ENCODE measurements at places on chromosomes 7 and 10.

DNA sequence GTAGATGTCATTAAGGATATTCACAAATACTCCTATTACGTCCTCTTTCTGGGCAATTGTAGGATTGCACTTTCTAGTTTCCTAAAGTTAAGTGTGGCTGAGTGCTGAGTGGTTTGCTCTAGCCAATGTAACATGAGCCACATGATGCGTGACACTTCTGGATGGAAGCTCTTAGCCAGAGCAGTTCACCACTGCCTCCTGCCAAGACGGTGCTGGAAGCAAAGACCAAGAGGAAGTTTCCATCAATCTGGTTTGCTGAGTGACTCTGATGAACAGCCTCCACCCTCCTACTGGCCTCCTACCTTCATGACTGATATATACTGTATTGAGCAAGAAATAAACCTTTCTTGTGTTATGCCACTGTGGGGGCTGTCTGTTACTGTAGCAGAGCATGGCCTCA is 318.1 kb downstream of the KCNMA1 start:
- no peak for DNase-seq

DNA sequence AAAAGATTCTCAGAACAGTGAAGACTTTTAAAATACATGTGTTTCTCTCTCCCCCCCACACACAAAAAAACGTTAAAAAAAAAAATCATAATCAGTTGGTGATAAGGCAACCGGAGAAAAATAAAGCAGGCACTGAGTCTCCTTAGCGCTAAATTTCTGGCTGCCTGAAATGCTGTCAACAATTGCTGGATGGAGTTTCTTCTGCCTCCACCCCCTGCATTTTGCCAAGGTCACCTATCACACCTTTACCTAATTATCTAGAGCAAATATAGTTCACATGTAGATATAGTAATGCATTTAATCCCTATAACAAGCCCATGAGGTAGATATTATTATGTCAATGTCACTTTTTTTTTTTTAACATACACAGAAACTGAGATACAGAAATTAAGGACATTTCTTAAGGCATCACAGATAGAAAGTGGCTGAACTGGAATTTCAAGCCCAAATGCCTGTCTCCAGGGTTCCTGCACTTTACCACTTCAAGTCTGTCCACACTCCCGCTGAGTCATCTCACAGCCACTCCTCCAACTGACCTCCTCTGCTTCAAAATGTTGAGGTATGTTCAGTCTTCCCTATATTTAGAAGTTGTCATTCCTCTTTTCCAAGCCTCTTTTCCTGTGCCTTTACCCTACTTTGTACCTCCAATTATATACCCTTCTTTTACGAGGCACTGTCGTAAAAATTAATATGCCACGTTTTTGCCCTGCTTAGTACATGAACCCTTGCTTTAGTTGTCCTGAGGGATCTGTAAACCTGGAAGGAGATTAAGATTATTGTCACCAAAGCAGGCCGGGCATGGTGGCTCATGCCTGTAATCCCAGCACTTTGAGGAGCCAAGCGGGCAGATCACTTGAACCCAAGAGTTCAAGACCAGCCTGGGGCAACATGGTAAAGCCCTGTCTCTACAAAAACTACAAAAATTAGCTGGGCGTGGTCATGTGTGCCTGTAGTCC is 72.8 kb upstream of the MPP7 start:
- no peak for DNase-seq

DNA sequence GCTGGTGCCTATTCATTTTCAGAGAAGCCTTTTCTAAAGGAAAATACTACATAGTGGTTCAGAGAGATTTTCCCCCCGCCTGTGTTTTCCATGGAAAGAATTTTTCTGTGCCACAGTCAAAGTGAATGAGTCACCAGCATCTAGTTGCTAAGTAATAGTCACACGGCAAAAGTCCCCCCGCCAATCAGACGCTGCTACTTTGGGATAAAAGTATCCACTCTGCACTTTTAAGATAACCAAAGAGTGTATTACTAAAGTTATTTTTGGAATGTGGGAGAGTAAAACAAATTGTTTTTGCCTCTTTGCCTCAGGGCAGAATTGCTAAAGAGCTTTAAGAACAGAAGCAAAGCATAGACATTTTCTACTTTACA is 23.5 kb downstream of the ABLIM1 start:
- DNase-seq = no peak

DNA sequence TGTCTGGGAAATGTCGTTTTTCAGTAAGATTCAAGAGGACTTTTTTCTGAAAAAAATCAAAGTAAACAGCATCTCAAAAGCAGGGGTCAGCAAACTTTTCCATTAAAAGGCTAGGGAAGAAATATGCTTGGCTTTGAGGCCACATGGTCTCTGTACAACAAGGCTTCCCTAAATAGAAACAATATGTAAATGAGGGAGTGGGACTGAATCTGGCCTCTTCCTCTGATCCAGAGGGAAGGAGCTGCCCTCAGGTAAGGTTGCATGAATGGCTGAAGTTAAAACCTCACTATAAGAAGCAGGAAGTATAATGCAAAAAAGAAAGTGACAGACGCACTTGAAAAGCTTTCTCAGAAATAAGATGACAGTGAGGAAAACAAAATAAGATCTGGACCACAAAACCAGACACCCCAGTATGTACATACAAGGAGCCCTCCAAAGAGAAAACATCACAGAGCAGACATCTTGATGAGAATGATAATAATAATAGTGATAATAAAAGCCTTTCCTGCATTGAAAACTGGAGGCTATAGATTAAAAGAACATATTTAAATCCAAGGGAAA is 115.2 kb downstream of the PLXNA4 start:
- DNase-seq = no peak

- DNase-seq = no peak
Measured at GRCh38 chr7:47405921-47406800, 175.8 kb downstream of the TNS3 start.

DNA sequence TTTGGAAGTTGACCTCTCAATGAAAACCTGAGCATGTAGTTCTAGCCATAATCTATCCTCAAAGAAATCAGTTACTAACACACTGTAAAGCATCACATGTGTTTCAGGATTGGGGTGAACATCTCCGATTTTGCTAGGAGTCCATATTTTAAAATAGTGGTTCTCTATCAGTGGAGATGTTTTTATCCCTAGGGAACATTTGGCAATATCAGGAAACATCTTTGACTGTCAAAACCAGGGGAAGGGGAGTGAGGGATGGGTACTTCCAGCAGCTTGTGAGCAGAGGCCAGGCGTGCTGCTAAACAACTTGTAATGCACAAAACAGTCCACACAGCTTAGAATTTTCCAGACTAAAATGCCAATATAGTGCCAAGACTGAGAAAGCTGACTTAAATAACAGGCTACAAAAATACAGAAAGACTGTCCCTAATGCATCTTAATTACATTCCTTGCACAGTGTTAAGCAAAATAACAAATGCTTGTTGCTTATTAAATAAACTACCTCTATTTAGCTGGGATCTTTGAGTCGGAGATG is 120.9 kb downstream of the CRPPA start:
- DNase-seq = no peak

All from stimulated activated CD4-positive, alpha-beta T cell treated with anti-CD3 and anti-CD28 coated beads, Interleukin-12 subunit alpha, Interleukin-12 subunit beta, amount 100 ng/mL, for 48 hours (primary cell).